ENCODE measurements at places on chromosomes 2 and 18.

GRCh38 chr2:153311432-153311831, 167.1 kb downstream of the RPRM start:
- no peak for DNase-seq

DNA sequence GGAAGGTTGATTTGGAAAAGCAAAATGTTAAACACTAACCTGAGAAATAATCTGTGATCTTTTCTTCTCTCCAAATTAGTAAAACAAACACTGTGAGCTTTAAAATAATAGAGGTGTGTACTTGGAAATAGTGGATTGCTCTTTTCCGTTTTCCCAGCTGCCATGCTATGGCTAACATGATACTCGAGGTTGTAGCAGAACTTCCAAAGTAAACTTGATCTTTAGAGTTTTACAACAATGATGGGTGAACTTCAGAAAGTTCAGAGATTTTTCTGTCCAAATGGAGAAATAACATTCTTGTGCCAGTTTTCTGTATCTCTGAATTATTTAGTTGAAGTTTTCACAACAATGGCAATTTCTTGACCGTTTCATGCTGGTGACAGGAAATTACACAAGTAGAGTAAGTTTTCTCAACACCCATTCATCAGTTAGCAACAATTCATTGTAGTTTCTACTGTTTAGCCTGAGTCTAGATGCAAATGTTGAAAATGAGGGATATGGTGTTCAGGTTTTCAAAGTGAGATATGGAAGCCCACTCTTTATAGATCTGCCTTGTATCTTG, 135.3 kb upstream of the CTAGE1 start:
- no peak for DNase-seq

GRCh38 chr18:32366586-32367538, 103.8 kb downstream of the GAREM1 start:
- no peak for DNase-seq

- DNase-seq: no peak
These were observed 168.9 kb downstream of the CDH7 start for GRCh38 chr18:65919663-65920062.

- DNase-seq: no peak
These were observed 35.8 kb downstream of the METTL4 start for GRCh38 chr18:2535419-2535910.

- no peak for DNase-seq
These were observed 255.6 kb upstream of the OSR1 start for GRCh38 chr2:19614066-19614465.

DNA sequence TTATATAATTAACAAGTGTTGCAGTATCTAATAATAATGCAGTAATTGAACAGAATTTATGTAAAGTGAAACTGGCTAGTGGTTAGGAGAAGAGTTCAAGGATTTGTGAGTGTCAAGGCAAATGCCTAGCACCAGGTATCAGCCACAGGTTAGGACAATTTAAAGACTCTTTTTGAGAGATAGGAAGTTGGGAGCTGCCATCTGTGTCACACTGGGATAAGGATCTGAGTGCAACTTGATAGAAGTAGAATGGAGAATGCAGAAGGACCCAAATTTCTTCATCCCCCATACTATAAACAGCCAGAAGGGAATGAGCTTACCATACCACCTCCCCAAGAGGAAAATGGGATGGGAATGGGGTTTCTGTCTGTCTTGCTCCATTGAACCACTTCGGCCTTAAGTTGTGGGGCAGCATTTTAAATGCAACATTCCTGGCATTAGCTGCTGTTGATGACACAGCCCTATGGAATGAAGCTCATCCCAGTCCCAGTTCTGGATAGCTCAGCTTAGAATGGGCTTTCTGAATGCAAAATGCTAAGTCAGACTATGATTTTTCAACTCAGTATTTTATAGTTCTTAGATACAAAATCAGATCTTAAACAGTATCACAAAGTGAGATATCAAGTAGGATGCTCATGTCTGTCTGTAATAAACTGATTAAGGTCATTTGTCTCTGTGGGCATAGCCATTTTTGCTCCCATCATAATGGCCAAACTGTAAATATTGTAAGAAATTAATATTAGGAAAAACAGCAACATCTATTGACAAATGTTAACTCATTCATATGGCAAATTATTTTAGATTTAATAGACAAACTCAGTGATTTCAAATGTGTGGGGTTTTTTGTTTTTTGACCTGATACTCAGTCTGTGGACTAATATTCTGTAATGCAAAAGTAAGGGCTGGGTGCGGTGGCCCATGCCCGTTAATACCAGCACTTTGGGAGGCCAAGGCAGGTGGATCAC, 44.0 kb downstream of the GPR155 start:
- peak; percentile 81 for DNase-seq

DNA sequence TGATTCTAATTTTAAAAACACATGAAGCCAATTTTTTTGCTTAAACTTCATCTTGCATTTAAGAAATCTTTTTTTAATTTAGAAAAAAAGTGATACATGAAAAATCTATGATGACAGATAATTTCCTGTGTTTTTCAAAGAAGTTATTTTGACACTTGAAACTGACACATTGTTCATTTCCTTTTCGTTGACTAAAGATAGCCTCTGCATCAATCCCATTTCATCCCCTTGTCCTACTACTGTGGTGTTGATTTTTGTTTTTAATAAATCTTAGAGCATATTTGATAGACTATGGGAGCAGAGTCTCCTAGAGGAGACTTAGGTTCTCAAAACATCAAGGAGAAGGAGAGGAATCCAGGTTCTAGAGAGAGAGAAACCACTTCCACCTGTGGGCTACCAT, 70.9 kb downstream of the ACVR1C start:
- DNase-seq: no peak

DNA sequence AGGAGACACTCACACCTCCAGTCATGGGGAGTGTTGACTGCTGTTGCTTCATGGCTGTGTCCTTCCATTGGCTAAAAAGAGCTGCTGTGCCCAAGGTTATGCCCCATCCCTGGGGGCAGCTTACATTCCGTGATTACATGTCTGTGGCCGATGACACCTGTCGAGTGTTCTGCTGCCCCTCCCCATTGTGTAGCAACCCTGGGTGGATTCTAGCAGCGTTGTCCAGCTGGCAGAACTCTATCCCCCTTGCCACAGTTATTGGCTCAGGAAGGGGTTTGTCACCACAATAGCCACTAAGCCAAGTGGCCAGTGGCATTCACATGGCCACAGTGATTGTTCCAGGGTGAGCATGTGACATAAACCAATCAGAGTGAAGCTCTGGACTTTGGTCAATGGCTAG, 11.6 kb upstream of the PDIA6 start:
- no peak for DNase-seq

DNA sequence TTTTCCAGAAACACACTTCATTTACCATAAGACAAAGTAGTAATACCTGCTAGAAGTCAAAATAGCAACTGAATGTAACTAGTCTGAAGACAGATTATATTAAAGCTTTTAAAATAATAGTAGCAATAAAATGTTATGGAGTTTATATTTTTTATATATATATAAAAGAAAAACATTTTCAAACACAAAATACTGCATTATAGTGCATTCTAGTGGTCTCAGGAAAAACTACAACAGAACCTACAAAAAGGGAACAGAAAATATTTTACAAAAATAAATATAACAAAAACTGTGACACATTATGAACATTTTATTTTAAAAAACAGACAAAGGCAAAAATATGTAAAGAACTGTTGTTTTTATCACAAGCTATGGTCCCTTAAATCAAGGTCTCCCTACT, 48.0 kb downstream of the STRN start:
- no peak for DNase-seq

GRCh38 chr2:161355106-161355505, 46.9 kb downstream of the PSMD14 start:
- DNase-seq: no peak

GRCh38 chr2:240346753-240347372, 88.6 kb upstream of the GPC1 start:
- no peak for DNase-seq

- DNase-seq: no peak
These were observed 619 bp upstream of the MSH6 start for GRCh38 chr2:47782381-47782670.

DNA sequence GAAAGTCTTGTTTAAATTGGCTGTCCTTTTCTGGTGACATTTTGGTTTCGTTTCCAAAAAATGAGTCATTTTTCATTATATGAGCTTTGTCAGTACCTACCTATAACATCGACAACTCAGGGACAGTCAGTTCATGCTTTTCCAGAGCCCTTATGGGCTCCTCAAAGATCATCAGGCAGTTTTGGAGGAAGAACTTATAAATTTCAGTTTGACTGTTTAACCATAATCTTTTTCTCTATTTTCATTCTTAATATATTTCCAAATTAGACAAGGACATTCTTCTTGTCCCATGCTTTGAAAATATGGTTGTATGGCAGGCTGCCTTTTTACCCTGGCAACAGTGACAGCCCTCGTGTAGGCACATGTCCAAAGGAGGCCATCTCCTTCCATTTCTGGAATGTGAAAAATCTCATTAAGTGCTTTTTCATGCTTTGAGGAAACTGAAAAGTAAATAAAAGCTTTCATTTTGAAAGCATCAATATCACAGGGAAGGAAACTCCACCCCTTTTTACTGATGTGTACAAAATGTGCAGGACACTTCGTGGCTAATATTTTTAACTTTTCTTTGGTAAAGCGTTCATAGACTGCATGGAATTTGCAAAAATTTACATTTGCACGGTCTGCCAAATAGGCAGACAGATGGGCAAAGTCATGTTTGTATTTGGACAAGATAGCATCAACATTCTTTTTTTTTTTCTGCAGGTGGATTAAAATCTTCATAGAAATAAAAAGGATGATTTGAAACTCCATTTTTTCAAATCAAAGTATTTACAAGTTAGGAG, 7.2 kb upstream of the PROC start:
- DNase-seq: peak; percentile 51

GRCh38 chr18:2087877-2088673, 483.2 kb downstream of the METTL4 start:
- peak; percentile 30 for DNase-seq

GRCh38 chr2:157890969-157891642, 15.0 kb upstream of the ACVR1 start:
- no peak for DNase-seq

GRCh38 chr2:217387776-217388387, 528.0 kb upstream of the TNP1 start:
- DNase-seq: no peak

- no peak for DNase-seq
These were observed 99.3 kb upstream of the FZD5 start for GRCh38 chr2:207868855-207869596.

DNA sequence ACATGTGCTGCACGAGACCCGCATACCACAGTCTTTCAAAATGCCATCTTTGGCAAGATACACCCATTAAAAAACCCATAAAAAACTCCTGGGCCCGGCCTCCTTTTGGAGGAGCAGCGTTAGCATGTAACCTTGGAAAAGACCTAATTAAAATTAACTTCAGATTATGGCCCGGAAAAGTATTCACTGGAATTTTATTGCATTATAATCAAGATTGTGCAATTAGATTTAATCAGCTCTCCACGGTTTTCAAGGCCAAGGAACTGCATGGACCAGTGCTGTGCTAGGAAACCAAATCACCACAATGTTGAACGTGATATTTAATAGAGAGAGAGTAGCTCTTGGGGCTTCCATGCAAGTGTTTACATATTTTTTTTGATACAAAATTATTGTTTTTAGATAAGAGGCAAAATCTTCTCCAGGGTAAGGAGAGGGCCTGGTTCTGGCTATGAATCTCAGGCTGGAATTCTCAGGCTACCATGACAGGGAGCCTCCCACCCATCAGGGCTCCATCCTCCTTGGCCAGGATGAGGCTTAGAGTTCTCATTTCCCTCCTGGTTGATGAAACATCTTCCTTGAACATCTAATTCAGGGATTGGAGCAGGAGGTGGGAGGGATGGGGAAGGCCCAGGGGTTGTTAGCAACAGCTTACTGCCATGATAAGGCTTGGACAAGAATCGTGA, 82.0 kb upstream of the TTC39C start:
- no peak for DNase-seq

GRCh38 chr2:101267671-101268656, 15.3 kb downstream of the CNOT11 start:
- no peak for DNase-seq

- no peak for DNase-seq
These were observed 85.6 kb upstream of the SLC66A3 start for GRCh38 chr2:11069566-11070185.

DNA sequence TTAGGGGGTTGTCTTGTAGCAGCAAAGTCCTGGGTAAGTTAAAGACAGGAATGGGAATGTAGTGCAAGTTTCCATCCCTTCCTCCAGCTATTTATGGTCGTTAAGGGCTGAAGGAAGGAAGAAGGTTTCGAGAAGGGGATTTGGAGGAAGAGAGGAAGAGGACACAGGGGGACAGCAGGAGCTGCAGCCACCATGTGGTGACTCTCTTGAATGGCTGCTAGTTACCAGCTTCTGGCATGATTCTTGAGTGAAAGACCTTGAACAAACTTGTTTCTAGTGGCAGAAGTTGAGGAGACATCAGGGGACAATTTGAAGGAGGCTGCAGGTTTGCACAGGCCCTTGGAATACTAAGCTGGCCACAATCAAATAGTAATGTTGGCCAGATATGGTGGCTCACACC, 116.6 kb downstream of the MTX2 start:
- DNase-seq: no peak

- DNase-seq: peak; percentile 59
These were observed 71.7 kb downstream of the NCAPH start for GRCh38 chr2:96407041-96407918.

DNA sequence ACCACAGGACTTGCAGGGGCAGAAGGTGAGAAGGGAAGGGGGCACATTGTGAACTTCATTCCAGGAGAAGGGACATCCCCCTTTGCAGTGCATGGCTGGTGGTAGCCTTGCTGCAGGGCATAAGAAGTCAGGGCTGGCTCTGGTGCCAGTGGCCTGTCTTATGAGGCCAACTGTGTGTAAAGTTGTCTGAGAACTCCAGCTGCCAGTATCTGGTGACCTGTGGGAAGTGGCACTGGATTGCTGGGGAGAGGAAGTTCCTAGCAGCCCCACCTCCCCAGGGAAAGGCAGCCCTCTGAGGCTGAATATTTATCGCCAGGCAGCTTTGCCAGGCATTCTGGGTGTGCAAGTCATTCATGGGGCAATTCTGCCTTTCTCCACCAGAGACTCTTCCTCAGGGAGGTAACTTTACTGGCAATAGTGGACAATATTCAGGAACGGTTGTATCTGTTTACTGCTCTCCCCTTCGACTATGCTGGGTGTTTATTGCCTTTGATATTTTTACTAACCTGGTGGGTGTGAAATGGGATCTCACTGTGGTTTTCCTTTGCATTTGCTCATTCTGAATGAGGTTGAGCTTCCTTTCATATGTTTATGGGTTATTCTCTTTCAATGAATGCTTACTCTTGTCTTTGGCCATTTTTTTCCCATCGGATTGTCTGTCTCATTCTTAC, 12.3 kb downstream of the TRPM8 start:
- DNase-seq: no peak

DNA sequence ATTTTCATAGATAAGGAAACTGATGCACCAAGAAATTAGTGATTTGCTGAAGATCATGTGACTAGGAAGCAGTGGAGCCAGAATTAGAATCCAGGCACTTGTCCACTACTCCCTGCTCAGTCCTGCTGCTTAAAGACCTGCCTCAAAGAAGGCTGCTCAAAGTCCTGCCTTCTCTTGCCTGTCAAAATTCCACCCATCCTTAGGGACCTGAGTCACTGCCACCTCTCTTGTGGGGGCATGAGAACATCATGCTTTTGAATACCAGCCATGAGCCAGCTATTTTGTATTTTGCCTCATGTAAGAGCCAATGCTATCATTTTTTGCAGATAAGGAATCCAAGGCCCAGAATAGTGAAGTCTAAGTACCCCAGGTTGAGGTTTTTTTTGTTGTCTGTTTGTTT, 47.1 kb downstream of the DDX1 start:
- peak; percentile 43 for DNase-seq
